Stimulated activated CD4-positive, alpha-beta T cell treated with anti-CD3 and anti-CD28 coated beads, TNF-alpha, amount 100 ng/mL, for 48 hours (primary cell): ENCODE measurements at places on chromosomes 3 and 15.

DNA sequence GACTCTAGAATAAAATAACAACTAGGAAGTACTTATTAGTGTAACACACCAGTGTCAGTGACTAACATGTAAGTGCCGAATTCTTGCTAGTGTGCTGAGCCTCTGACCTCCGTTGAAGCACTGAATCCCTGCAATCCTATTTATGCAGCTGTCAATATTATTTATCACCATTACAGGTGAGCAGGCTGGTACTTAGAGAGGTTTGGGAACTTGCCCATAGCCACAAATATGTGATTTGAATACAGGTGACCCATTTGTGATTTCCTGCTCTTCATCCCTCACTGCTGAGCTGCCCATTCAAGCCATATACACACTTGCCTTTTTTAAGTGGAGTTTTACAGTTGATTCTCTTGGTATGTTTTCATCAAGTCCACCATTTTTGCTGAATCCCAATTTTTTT, 12.2 kb downstream of the EIF4E3 start:
- DNase-seq: no peak

- DNase-seq: no peak
These were observed 50.0 kb upstream of the NPHP3 start for GRCh38 chr3:132772252-132772651.

- no peak for DNase-seq
These were observed 129.2 kb upstream of the IL12A start for GRCh38 chr3:159859424-159859823.

DNA sequence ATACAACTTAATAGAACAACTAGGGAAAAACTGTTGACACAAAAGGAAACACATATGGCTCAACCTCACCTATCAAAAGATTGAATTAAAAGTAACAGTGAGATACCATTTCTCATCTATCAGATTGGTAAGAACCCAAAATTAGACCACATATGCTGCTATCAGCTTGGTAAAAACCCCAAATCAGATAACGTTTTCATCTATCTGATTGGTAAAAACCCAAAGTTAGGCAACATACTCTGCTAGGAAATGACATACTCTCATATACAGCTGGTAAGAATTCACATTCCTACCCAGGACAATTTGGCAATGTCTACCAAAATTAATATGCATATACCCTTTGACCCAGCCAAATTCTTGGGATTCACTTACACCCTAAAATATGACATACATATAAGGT, 26.3 kb downstream of the NRG4 start:
- no peak for DNase-seq

- DNase-seq: peak; percentile 26
These were observed 532 bp downstream of the B4GALT4 start for GRCh38 chr3:119240101-119240590.

- no peak for DNase-seq
These were observed 22.8 kb upstream of the SSR3 start for GRCh38 chr3:156577736-156578135.

GRCh38 chr15:101378171-101378755, 83.2 kb upstream of the SNRPA1 start:
- DNase-seq: no peak

GRCh38 chr3:130576375-130577266, 59.6 kb downstream of the COL6A6 start:
- DNase-seq: no peak

DNA sequence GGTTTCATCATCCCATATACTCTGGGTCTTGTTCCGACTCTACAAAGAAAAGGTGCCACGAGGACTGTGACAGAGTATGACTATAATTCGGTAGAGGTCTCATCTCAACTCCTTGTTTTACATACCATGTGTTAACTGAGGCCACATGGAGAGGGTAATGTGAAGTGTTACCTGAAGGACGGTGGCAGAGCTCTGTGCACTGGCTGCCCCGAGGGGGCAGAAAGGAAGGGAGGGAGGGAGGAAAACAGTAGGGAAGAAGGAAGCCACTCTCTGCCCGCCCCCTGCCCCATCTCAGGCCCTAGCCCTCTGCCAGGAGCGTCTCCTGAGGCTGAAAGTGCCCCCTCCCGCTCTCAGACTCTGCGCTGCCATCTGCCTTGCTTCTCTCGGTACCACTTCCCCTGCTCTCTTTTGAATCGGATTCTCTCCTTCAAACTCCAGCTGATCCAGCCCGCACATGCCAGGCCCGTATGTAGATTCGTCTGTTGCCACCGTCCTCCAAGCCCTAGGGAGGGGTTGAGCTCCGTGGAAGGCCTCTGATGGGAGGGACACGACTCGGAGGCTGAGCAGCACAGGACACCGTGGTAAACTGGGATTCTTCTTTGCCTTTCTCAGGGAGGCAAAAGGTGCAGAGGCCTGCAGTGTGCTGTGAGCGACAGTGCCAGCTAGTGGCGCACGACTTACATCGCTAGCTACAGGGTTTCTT, 70.5 kb upstream of the ATP10A start:
- DNase-seq: peak; percentile 15
